ENCODE measurements at places on chromosomes 2 and 18. TPM values are rescaled to one million over a fixed set of nuclear protein-coding genes. Genes with fewer than 3 reads are reported as not detected.

Gene LAMA3
- total RNA-seq, result 608 TPM

Gene STPG4
- not detected for total RNA-seq

Gene ACMSD
- not detected for total RNA-seq

Gene RMDN2
- 1.7 TPM for total RNA-seq

Gene SH3RF3
- total RNA-seq, result 0.57 TPM

Gene CEP192
- total RNA-seq, result 15.5 TPM

Gene PCARE
- not detected for total RNA-seq

Gene CCDC85A
- not detected for total RNA-seq

Gene ZNF396
- total RNA-seq, result 0.08 TPM

Gene PSMA8
- not detected for total RNA-seq

Gene EPB41L3
- 0.15 TPM for total RNA-seq

Gene ALK
- not detected for total RNA-seq

Gene TTN
- under 0.01 TPM for total RNA-seq

Gene TUBB8B
- total RNA-seq, result not detected

Gene C2orf72
- not detected for total RNA-seq

Gene AQP4
- total RNA-seq, result not detected

Gene OSR1
- 8.1 TPM for total RNA-seq

Gene CYBRD1
- 22.3 TPM for total RNA-seq

Gene MAL
- 0.23 TPM for total RNA-seq

Gene ASB3
- 13.2 TPM for total RNA-seq

Measured in hair follicular keratinocyte (primary cell).